Bronchus fibroblast of lung (primary cell): ENCODE measurements at places on chromosomes 7 and 10. TPM values are rescaled to one million over a fixed set of nuclear protein-coding genes. Genes with fewer than 3 reads are reported as not detected.

The PARD3 gene
- 15.9 and 18.2 TPM in 2 replicates for total RNA-seq

The RFC2 gene
- total RNA-seq = 41.7 and 45.6 TPM in 2 replicates

The SFXN3 gene
- 31.1 and 38.2 TPM in 2 replicates for total RNA-seq

The ATXN7L1 gene
- 2.2 and 2.9 TPM in 2 replicates for total RNA-seq
